ENCODE measurements at places on chromosomes 3 and 15.

DNA sequence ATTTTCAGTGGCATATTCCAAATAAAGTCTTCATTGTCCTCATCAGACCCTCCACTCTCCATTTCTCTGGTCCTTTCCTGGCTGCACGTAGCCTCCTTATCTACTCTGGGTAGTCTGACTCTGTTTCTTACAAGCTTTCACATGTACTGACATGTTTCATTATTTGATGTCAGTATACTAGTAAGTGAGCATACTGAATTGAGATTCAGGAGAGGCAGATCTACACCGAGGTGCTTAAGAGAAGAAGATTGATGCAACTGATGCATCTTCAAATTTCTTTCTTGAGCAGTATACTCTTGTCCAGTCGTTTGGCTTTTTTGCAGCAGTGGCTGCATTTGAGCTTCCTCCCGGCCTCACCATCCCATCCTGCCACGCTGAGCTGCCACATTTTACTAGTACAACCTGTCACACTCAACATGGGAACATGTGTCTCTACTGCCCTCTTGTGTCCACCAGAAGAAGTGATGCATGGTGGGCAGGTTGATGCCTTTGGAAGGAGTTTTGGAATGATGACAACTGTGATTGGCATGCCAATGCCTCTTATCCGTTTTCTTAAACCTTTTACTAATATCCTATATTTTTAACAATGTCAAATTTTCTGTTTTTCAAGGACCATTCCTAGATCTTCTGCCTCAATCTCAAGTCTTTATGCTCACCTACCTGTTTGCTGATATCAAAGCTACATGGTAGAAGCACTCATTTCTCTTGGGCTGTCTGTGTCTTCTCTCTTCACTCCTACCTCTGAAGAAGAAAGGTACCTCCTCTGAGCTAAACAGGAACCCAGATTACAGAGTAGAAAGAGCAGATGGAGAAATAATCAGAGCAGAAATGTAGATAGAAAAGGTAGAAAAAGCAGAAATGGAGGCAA lies 38.7 kb downstream of the GUCA1C start:
- peak; percentile 17 for DNase-seq

DNA sequence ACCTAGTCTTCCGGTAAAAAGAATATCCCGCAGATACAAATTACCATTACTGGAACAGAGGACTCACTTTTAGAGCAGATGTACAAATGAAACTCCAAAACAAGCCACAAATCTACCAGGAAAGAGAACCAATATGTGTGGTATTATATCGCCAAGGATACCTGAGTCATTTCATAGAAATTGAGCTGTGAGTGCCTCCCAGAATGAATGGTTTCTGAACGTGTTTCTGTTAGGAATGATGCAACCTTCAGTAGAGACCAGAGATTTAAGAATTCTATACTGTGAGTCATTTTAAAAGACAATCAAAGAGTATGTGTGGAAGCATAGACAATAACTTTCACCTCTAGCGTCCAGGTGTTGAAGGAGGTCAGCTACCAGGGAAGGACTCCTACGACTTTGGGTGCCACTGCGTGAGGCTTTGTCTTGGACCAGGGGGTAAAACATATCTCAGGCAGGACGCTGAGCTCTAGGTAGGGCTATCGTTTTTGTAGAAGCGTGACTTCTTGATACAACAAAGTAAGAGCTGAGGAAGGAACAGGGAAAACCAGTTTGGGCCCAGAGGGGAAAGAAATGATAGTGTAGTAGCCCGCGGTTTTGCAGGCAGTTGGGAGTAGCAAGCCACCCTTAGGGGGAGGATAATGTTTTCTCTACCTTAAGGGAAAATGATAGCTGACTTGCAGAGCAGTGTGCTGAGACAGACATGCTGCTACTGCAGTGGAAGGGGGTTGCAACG lies 210.4 kb downstream of the TP63 start:
- DNase-seq, result no peak

DNA sequence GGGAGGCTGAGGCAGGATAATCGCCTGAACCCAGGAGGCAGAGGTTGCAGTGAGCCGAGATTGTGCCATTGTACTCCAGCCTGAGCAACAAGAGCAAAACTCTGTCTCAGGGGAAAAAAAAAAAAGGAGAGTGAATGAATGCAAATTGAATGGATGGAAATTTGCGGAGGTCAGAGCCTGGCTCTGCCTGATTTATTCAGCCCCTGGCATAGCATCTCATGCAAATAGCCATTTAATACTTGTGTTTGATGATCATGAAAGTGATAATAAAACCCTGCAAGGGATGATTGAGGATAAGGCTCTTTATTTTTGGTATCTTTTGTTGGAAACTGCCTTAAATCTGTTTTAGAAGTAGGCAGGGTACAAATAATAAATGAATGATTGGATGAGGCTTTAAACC lies 133.0 kb upstream of the SEMA6D start:
- no peak for DNase-seq

- no peak for DNase-seq
Measured at GRCh38 chr15:44034933-44035624, 160.0 kb downstream of the FRMD5 start.

GRCh38 chr3:18780959-18781358 lies 355.8 kb upstream of the SATB1 start:
- no peak for DNase-seq

DNA sequence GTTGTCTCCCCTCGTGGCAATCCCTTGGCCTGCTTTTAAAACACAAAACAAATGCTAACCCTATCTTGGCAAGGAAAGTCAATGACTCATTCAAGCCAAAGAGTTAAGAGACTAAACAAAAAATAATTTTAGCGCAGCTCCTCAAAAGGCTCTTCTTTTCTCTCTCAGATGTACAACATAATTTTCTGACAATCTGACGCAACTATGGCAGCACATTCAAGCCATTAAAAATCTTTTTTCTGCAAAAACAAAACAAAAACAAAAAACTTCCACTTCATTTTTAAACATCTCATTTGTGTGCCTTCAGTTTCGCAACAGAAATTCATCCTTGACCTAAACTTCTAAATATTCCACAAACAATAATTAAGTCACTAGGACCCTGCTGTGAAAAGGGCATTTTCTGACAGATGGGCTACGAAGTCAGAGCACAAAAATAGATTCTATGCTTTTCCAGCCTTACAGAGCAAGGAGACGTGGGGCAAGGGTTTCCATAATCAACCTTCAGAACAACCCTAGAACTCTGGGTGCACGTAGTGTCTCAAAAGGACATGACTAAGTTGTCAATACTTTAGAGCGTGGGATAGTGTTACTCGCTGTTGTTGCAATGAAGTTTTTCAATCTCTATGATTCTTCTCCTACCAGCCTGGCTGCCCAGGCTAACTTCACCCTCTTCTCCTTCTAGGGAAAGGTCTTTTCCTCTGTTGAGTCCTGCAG lies 84.3 kb downstream of the MB21D2 start:
- DNase-seq, result no peak

GRCh38 chr3:102450976-102451375 lies 16.2 kb downstream of the ZPLD1 start:
- DNase-seq, result no peak

- peak; percentile 28 for DNase-seq
Measured at GRCh38 chr3:109731639-109732473, 394.5 kb upstream of the DPPA4 start.

GRCh38 chr15:91068966-91069365 lies 31.1 kb upstream of the SV2B start:
- DNase-seq, result no peak

- no peak for DNase-seq
Measured at GRCh38 chr3:165640970-165641369, 196.3 kb downstream of the BCHE start.

DNA sequence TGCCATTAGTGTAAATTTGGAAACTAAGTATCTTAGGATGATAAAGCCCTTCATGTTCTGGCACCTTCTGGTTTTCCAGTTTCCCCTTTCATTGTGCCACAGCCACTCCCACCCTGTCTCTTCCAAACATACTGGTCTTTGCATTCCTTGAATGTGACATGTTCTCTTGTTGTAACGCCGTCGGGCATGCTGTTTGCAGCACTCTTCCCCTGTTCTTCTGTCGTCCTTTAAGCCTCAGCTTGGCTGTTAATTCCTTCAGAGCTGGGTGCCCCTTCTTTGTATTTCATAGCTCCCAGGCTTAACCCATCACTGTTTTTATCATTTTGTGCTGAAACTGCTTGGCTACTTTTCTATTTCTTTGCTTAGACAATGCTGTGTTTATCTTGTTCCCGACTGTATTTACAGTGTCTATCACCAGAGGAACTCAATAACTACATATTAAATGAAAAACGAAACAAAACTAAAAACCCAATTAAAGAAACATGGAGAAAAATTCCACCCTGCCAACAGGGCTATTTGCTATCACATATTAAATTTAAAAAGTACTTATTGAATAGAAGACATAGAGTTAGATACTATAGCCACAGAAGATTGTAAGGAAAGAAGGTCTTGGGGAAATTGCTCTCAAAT lies 95.4 kb upstream of the KCNAB1 start:
- no peak for DNase-seq

DNA sequence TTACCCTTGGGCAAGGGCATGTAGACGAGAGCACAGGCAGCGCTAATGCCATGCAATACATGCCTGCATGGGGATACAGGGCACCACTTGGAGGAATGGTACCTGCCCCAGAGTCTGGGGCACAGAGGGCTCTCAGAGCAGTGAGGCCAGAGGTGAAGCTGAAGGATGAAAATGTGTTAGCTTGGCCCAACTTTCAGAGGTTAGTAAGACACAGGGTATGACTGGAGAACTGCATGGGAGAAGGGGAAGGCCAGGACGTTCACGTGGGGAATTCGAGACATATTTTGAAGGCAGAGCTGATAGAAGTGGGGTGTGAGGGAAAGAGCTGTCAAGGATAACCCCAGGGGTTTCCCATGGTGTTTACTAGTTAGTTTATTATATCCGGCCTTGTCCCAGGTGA lies 19.6 kb downstream of the CSRNP1 start:
- DNase-seq, result no peak

DNA sequence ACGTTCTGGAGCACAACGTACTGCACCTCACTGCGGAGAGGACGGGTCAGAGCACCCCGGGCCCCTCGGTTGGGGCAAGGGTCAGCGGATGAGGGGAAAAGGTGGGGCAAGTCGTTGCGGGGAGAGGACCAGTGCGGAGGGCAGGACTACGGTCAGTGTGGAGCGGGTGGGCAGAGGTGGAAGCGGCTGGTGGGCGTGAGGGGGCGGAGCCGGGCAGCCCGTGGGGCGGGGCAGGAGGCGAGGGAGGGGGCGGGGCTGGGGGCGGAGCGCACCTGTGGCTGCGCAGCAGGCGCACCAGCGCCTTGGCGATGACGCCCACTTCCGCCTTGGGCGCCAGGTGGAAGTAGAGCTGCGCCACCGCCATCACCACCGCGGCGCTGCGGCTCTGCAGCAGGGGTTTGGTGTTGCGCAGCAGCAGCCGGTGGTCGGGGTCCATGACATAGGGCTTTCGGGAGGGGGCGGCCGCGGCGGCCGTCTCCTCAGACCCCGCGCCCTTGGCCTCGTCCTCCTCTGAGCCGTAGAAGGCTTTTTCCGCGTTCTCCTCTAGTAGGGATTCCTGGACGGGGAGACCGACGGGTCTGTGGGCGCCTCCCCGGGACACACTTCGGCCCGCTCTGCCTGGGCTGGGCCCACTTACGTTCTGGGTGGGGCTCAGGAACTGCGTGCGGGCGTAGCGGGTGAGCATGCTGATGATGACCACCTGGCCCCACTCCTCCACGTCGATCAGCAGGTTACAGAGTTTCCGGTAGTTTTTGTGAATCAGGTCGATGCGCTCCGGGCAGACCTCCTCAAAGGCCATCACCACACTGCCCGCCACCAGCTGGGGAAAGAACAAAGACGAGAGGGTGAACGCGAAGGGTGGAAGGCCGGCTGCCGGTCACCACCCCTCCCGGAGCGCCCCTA lies 29.2 kb downstream of the AP3B2 start:
- peak; percentile 42 for DNase-seq

- no peak for DNase-seq
Measured at GRCh38 chr3:141243271-141243707, 11.7 kb downstream of the PXYLP1 start.

DNA sequence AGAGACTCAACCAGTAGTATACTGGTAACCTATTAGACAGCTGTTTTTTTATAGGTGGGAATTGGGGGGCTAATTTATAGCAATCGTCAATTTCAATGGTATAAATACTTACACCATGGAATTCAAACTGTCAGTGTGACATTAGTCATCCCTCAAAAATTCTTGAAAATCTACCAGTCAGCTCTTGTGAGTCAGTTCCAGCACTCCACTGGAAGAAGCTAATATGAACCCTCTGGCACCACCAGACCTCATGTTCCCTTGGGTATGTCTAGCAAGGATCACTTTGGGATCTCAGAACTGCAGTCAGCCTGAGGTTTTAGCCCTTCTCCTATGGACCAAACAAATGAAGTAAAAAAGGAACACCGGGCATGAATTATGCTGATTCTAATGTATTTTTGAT lies 11.8 kb upstream of the UACA start:
- DNase-seq, result no peak

DNA sequence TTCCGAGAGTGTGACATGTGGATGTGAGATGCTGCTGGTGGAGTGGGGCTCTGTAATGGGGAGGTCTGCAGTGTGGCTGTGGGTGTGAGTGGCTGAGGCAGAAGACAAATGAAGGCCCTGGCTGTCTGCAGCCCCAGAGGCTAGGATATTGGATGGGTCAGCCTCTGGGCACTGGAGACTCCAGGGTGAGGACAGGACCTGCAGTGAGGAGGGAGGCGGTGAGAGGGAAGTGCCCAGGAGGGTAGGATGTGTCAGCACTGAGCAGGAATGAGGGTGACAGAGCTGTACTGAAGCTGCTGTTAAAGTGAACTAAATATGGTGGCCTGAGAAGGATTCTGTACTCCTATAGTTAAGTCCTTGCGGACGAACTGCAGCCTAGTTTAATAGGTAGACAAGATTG lies 27.3 kb upstream of the PXYLP1 start:
- DNase-seq, result no peak

DNA sequence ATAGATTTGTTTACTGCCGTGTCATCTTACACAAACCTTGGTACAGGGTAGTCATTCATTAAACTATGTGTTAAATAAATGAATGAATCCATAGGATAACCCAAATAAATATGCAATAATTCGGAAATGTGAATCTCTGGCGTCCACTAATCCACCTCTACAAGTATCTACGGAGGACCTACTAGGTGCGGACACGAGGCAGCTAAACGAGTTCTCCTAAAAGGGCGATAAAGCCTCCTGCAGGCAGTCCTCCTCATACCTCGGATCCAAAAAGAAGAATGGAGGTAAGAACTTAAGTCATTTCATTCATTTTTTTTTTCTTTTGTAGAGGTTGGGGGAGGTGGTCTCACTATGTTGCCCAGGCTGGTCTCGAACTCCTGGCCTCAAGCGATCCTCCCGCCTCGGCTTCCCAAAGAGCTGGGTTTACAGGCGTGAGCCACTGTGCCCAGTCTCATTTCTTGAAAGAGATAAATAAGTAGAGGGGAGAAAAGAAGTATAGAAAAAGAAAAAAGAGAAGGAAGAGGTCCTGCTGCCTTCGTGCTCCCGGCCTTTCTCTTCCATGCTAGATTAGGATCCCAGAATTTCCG lies 706 bp upstream of the RPL35A start:
- no peak for DNase-seq

- DNase-seq, result no peak
Measured at GRCh38 chr15:41932101-41932500, 38.2 kb upstream of the SPTBN5 start.

- DNase-seq, result no peak
Measured at GRCh38 chr15:40295877-40296560, 11.7 kb downstream of the PLCB2 start.

Data from stimulated activated CD8-positive, alpha-beta memory T cell treated with anti-CD3 and anti-CD28 coated beads, Interleukin-4, amount 100 ng/mL, for 1 hour (primary cell).